Smooth muscle cell of the pulmonary artery (primary cell): ENCODE measurements at places on chromosomes 13 and 19. TPM values are rescaled to one million over a fixed set of nuclear protein-coding genes. Genes with fewer than 3 reads are reported as not detected.

ERICH6B gene
- not detected in 2 replicates for total RNA-seq

ATF5 gene
- total RNA-seq, result 5.3 and 6.3 TPM in 2 replicates

THSD8 gene
- total RNA-seq, result 0.13 TPM in 1 of 2 replicates, not detected in the other

C2CD4C gene
- 0.07 TPM in 1 of 2 replicates, not detected in the other for total RNA-seq

CCDC70 gene
- not detected in 2 replicates for total RNA-seq

HIF3A gene
- total RNA-seq, result 0.13 and 2.8 TPM in 2 replicates

SLC25A41 gene
- total RNA-seq, result 0.07 TPM in 1 of 2 replicates, not detected in the other

ZSCAN4 gene
- 0.07 TPM in 1 of 2 replicates, not detected in the other for total RNA-seq

POU4F1 gene
- not detected in 2 replicates for total RNA-seq

SYNGR4 gene
- not detected in 2 replicates for total RNA-seq

POU2F2 gene
- 0.26 and 2.5 TPM in 2 replicates for total RNA-seq

SPIB gene
- total RNA-seq, result not detected in 2 replicates

USE1 gene
- 14.5 and 17.8 TPM in 2 replicates for total RNA-seq

ZNF345 gene
- total RNA-seq, result 1.8 and 2.3 TPM in 2 replicates

ZNF599 gene
- total RNA-seq, result 5.6 and 5.8 TPM in 2 replicates

TNFRSF19 gene
- total RNA-seq, result 3.0 and 8.0 TPM in 2 replicates

C19orf85 gene
- not detected in 2 replicates for total RNA-seq

UBE2L5 gene
- 0.07 TPM in 1 of 2 replicates, not detected in the other for total RNA-seq

IPO5 gene
- total RNA-seq, result 223 and 392 TPM in 2 replicates

SERPINE3 gene
- not detected in 2 replicates for total RNA-seq

MISP3 gene
- total RNA-seq, result 0.89 and 1.6 TPM in 2 replicates

DCT gene
- 0.17 and 0.20 TPM in 2 replicates for total RNA-seq

THOP1 gene
- total RNA-seq, result 70.6 and 95.3 TPM in 2 replicates

ZFP28 gene
- 9.2 and 10.2 TPM in 2 replicates for total RNA-seq

KASH5 gene
- total RNA-seq, result not detected in 2 replicates

NOP53 gene
- 56.9 and 66.8 TPM in 2 replicates for total RNA-seq

CEACAM3 gene
- total RNA-seq, result not detected in 2 replicates

EFNA2 gene
- not detected in 2 replicates for total RNA-seq
